ENCODE measurements at places on chromosomes 3 and 15.

DNA sequence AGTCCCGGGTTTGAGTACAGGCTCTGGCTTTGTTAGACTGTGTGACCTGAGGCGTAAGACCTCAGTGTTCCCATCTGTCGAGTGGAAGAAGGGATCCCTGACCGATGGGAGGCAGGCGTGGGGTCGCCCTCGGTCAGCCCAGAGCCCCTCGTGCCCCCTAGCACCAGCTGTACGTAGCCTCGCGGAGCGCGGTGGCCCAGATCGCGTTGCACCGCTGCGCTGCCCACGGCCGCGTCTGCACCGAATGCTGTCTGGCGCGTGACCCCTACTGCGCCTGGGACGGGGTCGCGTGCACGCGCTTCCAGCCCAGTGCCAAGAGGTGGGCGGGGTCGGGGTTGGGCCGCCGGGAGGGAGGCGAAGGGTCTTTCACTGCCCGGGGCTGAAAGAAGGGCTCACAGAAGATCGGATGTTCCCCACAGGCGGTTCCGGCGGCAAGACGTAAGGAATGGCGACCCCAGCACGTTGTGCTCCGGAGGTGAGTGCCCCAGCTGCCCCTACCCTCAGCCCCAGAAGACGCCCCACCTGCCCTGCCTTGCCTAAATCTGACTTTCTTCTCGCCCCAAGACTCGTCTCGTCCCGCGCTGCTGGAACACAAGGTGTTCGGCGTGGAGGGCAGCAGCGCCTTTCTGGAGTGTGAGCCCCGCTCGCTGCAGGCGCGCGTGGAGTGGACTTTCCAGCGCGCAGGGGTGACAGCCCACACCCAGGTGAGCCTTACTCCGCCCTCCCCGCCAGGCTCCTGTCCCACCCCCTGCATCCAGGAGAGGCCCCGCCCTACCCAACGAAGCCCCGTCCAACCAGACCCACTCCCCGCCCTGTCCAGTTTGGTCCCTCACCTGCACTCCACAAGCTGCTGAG is 3.5 kb upstream of the LSMEM2 start:
- no peak overlapping the region for H3K27ac ChIP-seq
- no peaks in the 10 kb centered on the region for H3K36me3 ChIP-seq
- peaks cover under 1% of the 10 kb centered on the region for H3K4me1 ChIP-seq
- peak overlapping the region; percentile 1 for H3K4me3 ChIP-seq
- H3K27me3 ChIP-seq: 0 out of 2 replicates have a peak, but pooled peaks cover 16% of the 10 kb centered on the region

DNA sequence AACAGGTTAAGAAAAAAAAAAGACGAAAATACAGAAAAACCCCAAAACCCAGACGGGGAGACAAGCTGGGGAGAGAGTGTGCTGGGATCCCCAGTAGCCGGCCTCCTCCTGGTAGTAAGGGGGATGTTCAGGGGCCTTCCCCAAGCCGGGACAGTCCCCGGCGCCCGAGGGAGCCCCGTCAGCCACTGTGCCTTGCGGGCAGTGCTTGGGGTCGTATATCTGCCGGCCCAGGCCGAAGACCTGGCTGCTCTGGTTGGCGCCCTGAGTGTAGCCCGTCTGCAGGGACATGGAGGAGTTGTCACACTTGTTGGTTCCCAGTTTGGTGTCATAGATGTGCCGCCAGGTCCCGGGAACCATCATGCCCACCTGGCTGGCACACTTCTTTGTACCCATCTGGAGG is 287.2 kb upstream of the GADL1 start:
- no peaks in the 10 kb centered on the region for H3K27me3 ChIP-seq
- no peaks in the 10 kb centered on the region for H3K36me3 ChIP-seq
- no peak overlapping the region for H3K27ac ChIP-seq
- no peaks in the 10 kb centered on the region for H3K4me1 ChIP-seq
- DNase-seq: no peak

DNA sequence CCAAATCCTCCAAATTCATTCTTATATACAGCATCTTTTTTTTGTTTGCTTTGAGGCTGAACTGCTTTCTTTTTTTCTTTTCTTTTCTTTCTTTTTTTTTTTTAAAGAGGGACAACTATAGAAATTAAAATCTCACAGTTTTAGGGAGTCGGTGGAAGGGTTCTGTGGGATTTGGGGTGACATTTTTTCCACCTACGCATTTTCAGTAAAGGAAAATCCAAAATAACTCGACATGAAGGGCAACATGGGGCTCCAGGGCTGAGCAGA is 3.0 kb upstream of the FEZF2 start:
- peaks cover 4% of the 10 kb centered on the region for H3K4me1 ChIP-seq
- no peak overlapping the region for H3K4me3 ChIP-seq
- no peak for DNase-seq
- no peaks in the 10 kb centered on the region for H3K36me3 ChIP-seq
- peaks cover 87% of the 10 kb centered on the region for H3K27me3 ChIP-seq
- no peak overlapping the region for H3K27ac ChIP-seq

DNA sequence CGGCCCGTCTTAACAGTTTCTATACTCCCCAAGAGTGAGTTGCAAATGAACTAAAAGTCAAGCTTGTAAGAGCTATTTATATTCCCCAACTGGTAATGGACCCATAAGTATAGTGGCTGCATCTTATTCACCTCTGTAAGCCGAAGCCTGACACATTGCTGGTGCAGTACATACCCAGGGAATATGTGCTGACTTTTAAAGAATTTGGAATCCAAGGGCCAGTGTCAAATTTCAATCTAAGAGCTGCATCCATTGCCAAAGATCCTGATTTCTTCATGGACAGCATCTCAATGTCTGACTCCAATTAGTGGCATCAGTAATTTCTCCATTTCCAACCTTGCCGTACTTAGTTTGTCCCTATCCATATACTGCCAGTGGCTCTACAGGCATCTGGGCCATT is 42.0 kb downstream of the FRMD4B start:
- H3K36me3 ChIP-seq: no peaks in the 10 kb centered on the region
- no peaks in the 10 kb centered on the region for H3K4me1 ChIP-seq
- no peaks in the 10 kb centered on the region for H3K27me3 ChIP-seq
- no peak overlapping the region for H3K27ac ChIP-seq
- no peak overlapping the region for H3K4me3 ChIP-seq
- DNase-seq: no peak

All from SK-N-SH (cell line).